Neuronal stem cell (in vitro differentiated cells): ENCODE measurements at places on chromosomes 6 and 20.

GRCh38 chr6:126063512-126064146 is 77.3 kb downstream of the TRMT11 start:
- DNase-seq: no peak

GRCh38 chr20:38044685-38045084 is 11.1 kb downstream of the RPRD1B start:
- no peak for DNase-seq

DNA sequence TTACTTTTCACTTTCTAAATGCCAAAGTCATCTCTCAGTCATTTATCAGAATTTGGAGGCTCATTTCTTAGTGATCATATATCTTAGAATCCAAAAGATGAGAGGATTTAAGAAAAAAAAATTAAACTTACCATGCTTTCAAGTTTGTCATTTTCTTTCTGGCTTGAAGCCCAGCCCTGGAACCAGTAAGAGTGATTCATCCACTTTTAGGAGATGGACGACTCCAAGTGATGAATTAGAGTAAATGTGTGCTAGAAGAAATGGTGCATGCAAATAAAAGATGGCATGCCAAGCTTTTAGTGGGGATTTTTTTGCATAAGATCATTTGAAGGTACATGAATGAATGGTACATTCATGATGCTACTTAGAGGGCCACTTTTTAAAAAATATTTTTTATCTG is 20.1 kb downstream of the PLCB1 start:
- no peak for DNase-seq

DNA sequence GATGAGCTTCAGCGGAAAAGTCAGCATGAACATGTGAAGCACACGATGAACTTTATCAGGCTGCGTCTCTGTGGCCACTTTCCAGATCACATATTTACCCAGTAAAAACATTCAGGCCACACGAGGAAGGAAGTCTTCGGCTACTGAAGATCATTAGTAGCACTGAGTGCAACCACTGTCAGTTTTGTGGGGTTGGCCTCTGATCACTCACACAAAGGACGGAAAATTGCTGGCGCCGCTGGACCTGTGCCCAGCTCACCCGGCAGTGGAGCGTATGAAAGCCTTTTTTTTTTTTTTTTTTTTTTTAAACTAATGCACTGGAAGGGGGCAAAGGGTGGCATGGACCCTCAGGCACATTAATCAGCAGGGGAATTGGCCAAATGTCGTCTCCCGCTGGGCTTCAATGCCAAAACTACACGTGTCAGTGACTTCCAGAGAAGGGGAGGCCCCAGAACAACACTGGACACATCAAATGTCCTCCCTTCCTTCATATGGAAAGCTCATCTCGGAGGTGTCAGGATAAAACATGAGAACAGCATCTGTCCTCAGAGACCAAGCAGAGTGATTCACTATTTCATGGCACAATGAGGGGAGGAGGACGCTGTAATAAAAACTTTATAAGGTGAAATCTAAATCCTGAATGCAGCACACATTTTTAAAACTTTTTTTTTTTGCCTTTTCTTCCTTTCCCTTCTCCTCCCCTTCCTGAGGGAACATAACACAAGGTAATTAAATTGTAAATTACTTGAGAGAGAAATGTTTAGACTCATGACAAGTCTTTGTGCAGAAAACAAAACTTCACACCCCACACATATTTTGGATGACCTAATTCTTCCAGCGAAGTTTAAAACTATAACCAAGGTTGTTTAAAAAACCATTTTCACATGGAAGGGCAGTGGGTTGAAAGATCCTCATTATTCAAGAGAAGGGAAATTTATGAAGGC is 223.4 kb downstream of the FOXC1 start:
- no peak for DNase-seq

- no peak for DNase-seq
Observed at GRCh38 chr6:41670703-41671360, 32.6 kb downstream of the MDFI start.

GRCh38 chr6:113774127-113774825 is 82.9 kb upstream of the MARCKS start:
- no peak for DNase-seq

DNA sequence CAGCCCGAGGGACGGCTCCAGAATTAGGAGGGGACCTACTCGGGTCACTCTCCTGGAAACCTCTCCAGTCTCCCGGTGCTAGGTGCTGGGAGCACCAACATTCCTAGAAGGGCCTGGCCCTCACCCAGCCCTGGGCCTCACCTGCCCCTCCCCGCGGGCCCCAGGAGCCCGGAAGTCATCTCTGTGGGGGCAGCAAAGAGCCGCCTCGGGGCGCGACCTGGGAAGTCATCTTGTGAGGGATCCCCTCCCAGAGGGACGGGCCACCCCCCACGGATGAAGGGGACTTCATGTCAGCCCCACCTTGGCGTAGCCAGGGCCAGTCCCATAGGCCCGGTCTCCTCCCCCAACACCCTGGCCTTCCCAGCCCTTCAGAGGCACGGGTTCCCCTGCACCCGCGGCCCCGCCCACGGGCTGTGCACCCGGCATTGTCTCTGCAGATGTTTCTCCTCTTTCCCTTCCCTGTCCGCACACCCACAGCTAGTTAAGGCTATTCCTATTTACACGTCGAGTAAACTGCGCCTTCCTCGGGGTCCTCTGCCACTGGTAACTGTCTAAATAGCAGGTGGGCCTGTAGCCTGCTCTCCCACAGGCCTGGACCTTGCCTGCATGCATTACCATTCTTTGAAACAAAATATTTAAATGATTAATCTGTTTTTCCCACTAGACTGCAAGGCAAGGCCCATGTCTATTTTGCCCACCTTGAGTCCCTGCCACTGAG is 896 bp upstream of the RNASET2 start:
- DNase-seq: peak; percentile 15

GRCh38 chr6:15662326-15663129 is at the start of gene DTNBP1:
Gene DTNBP1, minus strand, starts transcription at chr6:15663028. Its CDS starts 159 bp downstream, at chr6:15662869.
- peak; percentile 75 for DNase-seq

DNA sequence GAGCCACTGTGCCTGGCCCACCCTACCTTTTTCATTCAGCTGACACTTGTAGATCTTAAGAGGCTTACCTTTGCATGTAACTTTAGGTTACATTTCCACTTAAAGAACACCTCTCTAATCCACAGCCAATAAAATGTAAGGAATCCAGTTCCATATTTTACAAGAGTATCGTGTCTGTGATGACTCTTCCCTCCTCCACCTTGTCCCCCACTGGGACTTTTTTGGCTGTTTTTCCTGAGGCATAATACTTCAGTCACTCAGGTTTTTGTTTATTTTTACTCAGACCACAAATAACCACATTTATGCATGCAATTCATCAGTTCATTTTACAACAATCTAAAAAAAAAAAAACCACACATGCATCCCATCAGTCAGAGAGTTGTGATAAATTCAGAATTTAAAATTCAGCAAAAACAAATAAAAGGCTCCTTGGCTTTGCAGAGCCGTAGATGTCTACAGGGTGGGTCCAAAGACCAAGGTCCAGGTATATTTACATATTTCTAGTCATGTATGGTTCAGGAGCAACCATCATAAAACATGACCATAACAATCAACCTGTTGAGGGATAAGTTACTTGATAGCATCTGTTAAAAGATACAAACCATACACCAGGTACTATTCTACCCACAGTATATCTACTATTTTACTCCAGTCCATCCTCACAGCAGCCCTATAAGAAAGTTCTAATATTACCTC is 9.9 kb downstream of the ATXN1 start:
- no peak for DNase-seq

- no peak for DNase-seq
Observed at GRCh38 chr6:135228486-135228885, 47.4 kb downstream of the MYB start.

DNA sequence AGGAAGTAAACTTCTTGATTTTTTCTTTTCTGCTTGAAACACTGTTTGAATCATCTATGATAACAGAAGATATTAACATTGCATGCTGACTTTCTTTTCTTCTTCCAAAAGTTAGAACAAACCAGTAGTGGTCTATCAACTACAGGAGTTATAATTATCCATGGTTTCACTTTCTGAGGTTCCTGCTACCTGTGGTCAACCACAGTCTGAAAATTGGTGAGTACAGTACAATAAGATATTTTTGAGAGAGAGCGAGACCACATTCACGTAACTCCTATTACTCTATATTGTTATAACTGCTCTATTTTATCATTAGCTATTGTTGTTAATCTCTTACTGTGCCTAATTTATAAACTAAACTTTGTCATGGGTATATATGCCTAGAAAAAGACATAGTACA is 86.1 kb downstream of the MAP7 start:
- no peak for DNase-seq

GRCh38 chr20:60069656-60070055 is 111.4 kb downstream of the CDH26 start:
- no peak for DNase-seq

DNA sequence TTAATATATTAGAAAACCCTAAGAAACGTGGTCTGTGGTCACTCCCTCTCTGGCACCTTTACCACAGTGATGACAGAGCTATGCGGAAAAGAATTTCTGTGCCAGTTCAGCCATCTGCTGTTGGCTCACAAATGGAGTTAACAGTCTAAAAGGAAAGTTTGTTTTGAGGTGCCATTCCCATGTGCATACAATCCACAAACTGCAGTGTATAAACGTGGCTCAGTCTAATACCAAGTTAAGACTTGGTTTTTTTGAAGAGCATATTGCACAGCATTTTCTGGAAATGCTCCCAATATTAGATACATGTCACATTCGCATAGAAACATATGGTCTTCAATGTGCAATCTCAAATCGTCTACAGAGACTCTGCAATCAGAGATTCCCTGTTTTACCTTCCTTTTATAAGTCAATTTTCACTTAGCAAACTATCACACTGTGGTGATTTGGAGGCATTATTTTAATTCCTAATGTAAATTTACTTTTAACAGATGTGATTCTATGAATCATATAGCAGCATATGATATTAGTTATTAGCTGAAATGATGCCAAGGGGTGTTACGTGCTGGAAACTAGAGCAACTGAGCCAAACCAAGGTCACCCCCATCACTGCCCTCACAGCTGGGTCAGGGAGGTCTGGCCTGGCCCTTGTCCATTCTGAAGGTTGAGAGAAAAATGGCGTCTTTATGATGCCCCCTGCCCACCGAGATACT is 383.5 kb downstream of the PRKN start:
- DNase-seq: no peak

DNA sequence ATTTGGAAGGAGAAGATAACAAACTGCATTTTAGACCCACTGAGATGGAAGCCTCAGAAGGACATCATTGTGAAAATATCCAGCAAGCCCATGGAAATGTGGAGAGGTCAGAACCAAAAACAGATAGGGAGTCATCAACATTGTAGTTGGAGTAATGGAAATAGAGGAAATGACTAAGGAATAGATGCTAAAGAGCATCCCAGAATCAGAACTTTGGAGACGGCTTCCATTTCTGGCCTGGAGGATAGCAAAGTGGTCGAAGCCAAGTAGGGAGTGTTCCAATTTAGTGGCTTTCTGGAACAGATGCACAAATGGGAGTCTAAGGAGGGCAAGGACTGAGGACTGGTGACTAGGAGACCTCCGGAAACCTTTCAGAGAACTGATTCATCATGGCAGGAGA is 3.6 kb downstream of the BEND6 start:
- no peak for DNase-seq

- DNase-seq: no peak
Observed at GRCh38 chr6:159044899-159045727, at the start of gene TAGAP. Gene TAGAP, minus strand, starts transcription at chr6:159044991. Its CDS starts 845 bp downstream, at chr6:159044146.

DNA sequence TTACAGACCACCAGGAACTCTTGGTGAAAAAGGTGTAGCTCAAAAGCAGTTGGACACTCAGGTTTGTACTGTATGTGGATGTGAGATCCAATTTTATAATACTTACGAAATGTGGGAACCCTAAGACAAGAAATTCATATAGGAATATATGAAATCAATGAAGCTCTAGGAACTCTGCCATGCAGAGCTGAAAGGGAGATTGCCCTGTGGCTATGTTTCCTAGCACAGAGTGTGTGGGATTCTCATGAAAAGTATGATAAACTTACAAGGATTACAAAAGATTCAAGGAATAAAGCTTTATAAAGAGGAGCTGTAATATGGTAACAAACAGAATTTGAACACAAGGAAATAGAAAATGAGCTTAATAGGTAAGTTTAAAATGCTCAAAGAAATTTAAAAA is 205.7 kb upstream of the FAM83B start:
- DNase-seq: no peak
